ENCODE measurements at places on chromosomes 1 and 21.

- DNase-seq: no peak
These were observed 106.8 kb upstream of the USP24 start for GRCh38 chr1:55321942-55322341.

DNA sequence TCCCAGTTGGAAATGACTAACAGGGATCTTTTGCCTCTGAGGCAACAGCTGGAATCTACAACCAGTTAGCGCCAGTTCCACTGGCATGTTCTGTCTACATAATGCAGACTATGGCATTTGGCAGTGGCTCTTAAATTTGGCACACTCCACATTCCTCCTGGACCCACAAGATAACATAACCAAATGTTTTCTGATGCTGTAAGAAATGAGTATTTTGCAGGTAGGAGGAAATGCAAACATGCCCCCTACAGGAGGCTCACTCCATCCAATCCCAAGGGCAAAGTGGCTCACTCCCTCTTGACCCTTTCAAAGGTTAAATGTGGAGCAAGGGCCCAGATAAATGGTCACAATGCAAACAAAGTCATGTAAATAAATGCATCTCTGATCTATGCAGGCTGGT lies 129.2 kb upstream of the PROX1 start:
- no peak for DNase-seq

DNA sequence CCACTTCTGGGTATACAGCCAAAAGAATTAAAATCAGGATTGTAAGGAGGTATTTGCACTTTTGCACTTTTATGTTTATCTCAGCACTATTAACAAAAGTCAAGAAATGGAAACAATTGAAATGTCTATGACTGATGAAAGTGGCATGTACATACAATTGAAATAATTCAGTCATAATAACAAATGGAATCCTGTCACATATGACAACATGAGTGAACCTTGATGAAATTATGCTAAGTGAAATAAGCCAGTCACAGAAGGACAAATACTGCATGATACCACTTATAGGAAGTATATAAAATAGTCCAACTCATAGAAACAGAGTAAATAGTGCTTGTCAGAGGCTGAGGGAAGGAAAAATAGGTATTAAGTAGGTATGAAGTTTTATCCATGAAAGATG lies 3.4 kb upstream of the SPTA1 start:
- no peak for DNase-seq

GRCh38 chr1:71184410-71184809 lies 103.6 kb upstream of the ZRANB2 start:
- DNase-seq: no peak

All from NCI-H1092 (cell line).